Urinary bladder (tissue), 4 donors: ENCODE measurements at places on chromosomes 7 and 10. TPM values are rescaled to one million over a fixed set of nuclear protein-coding genes. Genes with fewer than 3 reads are reported as not detected.

DNA sequence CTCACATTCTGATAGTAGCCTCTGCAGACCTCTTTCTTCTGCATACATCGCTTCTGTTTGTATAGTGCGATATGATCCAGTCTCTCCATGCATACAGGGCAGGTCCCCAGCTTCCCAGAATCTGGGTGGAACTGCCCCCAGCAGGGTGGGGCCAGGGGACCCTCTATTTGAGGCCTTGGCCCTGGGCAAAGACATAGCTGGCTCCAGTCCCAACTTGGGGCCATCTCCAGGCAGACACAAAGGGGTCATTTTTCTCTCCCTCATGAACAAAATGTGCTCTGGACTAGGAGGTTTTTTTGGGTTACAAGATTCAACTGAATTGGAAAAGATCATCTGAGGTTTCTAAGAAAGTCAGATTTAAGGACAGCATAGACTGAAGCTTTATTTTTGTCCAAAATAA is 21.1 kb upstream of the HSPA12A start:
- DNase-seq, result no peak

GRCh38 chr10:10787586-10787985 is 230.1 kb upstream of the CELF2 start:
- no peak for DNase-seq

DNA sequence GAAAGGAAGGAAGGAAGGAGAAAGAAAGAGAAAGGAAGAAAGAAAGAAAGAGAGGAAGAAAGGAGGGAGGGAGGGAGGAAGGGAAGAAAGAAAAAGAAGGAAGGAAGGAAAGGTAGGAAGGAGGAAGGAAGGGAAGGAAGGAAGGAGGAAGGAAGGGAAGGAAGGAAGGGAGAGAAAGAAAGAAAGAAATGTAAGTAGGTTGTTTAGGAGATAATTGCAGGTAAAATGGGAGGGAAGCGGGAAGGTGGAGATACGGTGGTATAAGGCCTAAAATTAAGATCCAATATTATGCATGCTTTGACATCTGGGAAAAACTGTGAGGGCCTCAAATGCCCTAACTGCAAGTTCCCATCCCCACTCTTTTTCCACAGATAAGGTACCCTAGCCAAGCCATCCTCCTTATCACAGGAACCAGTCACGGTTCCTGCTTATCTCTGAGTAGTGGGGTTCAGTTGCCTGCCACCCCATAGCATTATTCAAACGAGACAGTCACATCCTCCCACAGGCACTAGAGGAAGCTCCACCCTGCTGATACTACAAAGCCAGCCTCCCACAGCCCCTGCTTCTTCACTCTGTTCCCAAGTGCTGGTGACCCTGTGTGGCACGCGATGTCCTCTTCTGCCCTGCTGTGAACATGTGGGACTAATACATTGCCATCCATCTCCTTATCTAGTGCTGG is 28.7 kb downstream of the ST8SIA6 start:
- DNase-seq, result no peak

GRCh38 chr10:133328358-133329343 is 8.0 kb downstream of the CALY start:
- no peak for DNase-seq

GRCh38 chr7:17269341-17270221 is 28.9 kb upstream of the AHR start:
- no peak for DNase-seq

GRCh38 chr7:41824284-41824683 is 121.4 kb upstream of the INHBA start:
- DNase-seq, result no peak

DNA sequence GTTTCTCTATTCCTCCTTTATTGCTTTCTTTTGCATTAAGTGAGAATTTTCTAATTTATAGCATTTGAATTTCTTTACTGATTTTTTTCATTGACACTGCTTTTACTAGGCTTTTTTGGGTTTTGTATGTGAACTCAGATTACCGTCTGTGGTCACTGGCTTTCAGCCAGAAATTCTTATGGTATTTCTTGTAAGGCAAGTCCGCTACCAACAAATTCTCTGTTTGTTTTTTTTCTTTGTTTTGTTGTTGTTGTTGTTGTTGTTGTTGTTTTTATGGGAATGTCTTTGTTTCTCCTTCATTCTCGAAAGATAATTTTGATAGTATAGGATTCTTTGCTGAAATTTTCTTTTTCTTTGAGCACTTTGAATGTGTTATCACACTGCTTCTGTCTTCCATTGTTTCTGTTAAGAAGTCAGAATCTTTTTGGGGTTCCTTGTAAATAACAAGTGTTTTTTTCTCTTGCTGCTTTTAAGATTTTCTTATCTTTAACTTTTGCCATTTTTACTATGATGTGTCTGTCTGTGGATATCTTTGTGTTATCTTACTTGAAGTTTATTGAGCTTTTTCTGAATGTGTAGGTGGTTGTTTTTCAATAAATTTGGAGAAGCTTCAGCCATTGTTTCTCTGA is 7.2 kb downstream of the NET1 start:
- DNase-seq, result no peak

- DNase-seq, result no peak
Measured at GRCh38 chr10:103854265-103854685, 1.1 kb downstream of the SH3PXD2A start.

DNA sequence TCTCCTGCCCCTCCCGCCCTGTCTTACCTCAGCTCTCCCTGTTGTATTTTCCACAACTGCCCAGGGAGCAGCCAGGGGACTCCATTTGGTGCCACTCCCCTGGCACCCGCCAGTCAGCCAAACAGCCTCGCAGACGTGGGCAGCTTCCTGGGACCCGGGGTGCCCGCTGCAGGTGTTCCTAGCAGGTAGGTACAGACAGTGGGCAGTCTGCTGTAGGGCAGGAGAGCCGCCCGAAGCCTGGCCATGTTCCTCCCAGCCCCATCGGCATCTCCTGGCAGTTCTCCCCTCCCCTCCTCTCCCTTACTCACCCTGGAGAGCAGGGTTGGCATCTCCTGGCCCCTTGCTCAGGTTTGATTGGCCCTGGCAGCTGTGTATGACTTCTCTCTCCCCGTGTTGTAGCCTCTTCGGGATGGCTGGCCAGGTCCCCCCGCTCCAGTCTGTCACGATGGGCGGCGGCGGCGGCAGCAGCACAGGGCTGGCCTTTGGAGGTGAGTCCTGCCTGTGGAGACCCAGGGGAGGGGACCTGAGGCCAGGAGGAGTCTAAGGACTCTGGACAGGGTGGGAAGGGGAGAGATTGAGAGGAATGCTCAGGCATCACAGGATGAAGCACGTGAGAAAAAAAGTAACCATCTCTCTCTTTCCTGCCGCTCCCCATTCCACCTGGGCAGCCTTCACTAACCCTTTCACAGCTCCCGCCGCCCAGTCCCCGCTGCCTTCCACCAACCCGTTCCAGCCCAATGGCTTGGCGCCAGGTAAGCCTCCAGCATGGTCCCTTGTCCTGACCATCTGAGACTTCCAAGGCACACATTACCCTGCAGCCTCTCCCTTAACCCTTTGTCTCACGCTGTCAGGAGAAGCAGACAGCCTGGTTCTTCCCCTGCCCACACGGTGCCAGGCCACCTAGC is 11.3 kb downstream of the SAP25 start:
- no peak for DNase-seq

DNA sequence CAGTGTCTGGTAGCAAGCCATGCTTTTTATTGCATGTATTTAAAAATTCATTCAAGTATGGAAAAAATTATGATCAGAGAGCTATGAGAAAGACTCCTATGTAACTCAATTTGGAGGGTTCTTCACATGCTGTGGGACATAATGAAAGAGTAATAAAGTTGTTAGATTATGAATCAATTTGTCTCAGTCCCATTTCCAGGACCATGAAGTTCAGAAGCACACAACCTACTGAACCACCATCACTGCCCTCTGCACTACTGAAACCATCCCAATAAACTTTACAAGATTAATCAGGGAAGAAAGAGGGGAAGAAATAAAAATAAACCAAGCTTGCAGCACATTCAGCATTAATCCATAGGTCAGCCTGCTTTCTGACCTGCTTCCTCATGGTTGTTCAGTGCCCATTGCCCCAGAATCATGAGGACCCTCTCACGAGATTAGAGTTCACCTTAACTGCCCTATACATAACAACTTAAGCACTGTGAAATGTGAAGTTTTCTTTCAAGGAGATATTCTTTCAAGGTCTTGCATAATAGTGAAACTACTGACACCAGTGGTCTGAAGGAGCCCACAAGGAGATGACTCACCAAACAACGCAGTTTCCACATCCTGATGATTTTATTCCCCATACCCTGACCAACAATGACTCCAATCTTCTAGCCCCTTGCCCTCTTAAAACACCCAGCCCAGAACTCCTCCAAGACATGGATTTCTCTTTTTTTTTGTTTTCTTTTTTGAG is 171.5 kb upstream of the ADCY1 start:
- DNase-seq, result no peak

GRCh38 chr10:24822590-24822989 is 98.9 kb upstream of the ARHGAP21 start:
- no peak for DNase-seq

DNA sequence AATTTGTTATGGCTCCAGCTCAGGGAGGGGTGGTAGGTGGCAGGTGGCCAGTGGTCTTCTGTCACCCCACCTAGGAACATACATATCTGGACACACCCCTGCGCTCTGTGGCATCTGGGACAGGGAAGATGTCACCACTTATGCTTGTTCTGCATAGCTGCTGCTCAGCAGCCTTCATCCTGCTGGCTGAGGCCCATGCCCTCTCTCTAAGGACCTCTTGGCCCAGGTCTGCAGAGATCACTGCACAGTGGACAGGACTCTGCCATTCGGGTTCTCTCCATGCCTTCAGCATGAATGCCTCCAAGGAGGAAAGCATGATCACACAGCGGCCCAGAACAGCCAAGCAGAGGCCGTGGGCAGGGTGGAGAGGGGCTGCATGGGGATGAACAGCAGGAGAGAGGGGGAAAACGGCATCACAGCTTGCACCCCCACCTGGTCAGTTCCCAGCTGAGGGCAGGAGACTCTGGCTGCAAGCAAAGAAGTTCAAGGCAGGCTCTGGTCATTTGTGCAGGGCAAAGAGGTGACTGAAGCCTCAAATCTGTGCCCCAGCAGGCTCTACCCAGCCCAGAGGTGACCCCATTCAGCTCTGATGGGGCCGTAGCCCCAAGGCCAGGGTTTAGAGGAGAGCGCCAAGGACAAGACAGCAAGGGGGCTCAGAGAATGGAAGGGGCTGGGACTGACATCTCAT is 47.8 kb upstream of the GDF10 start:
- DNase-seq, result no peak

- DNase-seq, result no peak
Measured at GRCh38 chr10:114723991-114724715, 66.1 kb upstream of the ABLIM1 start.

DNA sequence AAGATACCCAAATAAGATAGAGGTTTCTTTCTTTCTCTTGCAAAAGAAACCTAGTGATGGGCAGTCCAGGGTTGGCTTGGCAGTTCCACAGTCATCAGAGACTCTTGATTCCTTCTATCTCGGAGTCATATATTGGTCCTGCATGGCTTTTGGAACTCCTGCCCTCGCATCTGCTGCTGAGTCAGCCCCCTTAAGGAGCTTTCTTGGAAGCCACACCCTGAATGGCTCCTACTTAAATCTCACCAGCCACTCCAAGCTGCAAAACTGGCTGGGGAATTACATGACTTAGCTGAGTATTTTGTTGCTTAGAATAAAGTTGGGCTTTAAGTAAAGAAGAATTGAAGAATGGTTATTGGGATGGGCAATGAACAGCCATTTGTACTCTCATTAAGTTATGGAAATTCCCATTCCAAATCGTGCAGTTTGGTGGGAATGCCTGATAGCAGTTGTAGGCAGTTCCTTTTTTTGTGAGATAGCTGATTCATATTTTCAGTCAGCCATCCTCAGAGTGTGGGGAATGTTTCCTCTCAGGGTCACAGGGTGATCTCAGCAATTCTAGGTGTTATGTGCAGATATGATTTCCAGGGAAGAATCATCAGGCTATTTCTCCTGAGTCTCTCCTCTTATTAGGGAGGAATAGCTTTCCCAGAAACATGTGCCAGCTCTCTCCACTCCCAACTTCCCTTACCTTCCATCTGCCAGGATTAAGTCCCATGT is 209.9 kb downstream of the BBS9 start:
- no peak for DNase-seq

DNA sequence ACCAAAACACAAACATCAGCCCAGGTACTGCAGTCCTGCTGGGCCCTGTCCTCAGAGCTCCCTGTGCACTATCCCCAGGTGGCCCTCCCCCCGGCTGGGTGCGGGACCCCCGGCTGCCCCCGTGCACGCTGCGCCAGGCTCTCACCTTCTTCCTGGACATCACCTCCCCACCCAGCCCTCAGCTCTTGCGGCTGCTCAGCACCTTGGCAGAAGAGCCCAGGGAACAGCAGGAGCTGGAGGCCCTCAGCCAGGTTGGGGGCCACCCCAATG is 14.3 kb downstream of the ATG9B start:
- DNase-seq, result no peak

- no peak for DNase-seq
Measured at GRCh38 chr7:111982133-111982532, 224.1 kb downstream of the DOCK4 start.

- DNase-seq, result no peak
Measured at GRCh38 chr10:73096041-73096448, 621 bp downstream of the P4HA1 start.

The GCK gene
- 1.4 TPM for total RNA-seq

The NRCAM gene
- total RNA-seq, result 9.7 TPM

The TAS2R16 gene
- not detected for total RNA-seq

The SH2D4B gene
- total RNA-seq, result 0.16 TPM

The TAF3 gene
- 3.8 TPM for total RNA-seq

The DEPP1 gene
- total RNA-seq, result 15.5 TPM
